ENCODE measurements at places on chromosomes 4 and X.

GRCh38 chrX:67731061-67731460 is 187.2 kb downstream of the AR start:
- no peak for DNase-seq

DNA sequence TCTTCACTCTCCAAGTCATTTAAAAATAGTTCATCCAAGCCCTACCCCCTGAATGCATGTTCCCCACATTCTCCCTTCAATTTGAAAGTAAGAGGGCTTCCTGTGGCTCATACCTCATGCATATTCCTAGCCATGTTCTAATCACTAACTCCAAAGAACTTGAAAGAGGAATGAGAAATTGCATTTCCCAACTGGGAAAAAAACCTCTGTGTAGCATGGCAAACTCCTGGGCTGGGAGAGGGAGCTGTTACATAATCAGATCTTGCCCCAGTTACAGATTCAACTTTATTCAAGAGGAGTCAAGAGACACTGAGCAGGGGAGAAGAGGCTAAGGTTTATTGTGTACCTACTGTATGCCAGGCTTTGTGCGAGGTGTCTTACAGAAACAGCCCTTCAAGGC is 90.2 kb downstream of the SLC2A9 start:
- DNase-seq: no peak

DNA sequence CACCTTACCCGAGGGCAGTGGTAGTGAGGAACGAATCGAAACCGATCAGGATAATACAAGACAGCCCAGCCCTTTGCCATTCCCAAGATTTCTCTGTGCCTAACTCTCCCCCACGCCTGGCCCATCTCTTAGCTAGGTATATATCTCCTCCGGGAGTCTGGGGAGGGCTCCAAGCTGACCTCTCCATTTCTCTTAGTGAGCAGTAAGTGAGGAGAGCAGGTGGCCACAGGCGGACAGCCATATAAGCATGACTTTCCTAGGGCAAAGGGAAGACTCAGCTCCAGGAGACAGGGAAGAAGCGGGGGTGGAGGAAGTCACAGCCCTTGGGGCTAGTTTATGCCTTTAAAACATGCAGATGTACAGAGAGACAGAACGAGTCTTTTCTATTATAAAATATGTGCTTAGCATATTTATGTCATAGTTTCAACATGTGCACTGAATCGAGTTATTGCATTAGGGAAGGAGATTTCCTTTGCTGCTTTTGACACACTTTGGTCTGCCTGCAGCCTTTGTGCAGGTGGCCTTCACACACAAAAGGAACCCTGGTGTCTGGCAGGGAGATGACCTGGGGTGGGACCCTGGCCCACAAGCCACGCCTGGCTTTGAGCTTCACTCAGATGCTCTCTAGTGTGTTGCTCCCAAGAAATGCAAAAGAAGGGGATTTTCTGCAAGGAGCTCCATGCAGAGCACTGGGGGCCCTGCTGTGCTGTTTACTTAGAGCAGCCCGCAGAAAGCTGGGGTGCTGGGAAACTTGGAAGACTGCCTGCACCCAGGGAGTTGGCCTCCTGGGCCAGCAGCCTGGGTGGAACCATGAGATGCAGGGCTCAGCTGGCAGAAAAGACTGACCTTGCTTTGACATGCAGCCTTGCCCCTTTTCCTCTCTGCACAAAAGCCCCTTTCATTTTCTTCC is 613.3 kb downstream of the BCOR start:
- DNase-seq: no peak

DNA sequence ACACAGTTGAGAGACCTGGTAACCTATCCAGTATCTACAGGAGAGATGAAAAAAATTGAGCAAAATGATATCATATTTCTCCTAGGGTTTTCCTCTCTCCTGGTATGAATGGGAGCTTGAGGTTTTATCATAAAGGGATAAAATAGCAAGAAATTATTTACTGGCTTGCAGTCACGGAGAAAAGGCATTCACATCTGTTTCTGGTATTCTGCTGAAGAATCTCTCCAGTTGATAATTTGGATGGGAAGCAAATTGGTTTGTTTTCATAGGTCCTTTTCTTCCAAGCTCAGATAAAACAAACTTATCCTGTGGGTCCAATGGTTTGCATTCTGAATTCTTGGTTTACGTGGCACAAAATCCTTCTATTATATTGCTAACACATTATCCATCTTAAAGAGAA is 83.1 kb upstream of the GYPA start:
- no peak for DNase-seq

DNA sequence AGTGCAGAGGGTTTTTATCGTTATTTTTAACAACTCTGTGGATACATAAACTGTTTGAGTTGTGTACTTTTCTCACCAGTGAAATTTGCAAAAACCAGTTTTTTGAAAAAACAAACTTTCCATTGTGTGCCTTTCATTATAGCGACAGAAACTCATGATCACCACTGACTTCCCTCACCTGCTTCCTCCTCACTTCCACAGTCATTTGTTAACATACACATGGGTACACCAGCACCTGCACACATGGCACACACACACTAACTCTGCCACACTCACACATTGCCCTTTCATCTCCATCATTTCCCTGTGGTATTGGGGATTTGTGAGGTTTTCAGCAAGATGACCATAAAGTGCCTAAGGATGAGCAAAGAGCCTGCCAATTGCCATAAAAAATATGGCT is 20.6 kb downstream of the CLDN22 start:
- DNase-seq: no peak

DNA sequence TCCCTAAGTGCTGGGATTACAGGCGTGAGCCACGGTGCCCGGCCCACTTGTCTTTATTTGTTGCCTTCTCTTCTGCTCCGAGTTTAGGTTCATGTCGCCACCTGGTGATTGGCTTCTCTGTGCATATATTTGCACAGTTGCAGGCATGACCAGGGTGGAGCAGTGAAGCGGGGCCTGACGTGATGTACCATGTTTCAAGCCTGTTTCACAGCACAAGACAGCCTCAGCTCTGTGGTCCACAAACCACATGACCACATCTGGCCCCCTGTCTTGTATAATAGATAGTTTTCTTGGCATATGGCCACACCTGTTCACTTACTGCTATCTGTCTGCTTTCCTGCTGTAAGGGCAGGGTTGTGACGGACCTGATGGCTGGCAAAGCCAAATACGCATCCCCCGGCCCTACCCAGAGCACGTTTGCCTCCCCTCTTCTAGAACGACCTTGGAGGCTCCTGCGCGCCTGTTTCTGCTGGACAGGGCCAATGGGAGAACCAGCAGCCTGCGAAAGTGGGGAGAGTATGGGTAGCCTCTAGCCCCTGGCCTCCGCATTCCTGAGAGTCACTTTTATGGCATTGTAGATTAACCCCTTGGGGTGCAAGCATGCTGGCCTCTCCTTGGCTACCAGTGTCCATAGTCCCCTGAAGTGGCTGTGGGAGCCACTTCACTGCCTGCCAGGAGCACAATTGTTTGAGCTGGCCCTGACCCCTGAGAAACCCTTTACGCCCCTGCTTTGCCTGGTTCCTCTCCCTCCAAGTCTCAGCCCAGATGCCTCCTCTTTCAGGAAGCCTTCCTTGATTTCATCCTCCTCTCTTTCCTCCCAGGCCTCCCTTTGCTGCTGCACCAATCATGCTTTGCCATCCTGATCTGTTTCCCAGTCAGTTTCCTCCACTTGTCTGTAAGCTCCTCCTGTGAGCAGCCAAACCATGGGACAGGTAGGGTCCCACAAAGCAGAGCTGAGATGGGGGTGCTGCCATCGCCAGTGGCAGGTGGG is 6.0 kb upstream of the SH3TC1 start:
- DNase-seq: peak; percentile 30

GRCh38 chr4:84496706-84497503 is 2.2 kb downstream of the NKX6-1 start:
- no peak for DNase-seq

DNA sequence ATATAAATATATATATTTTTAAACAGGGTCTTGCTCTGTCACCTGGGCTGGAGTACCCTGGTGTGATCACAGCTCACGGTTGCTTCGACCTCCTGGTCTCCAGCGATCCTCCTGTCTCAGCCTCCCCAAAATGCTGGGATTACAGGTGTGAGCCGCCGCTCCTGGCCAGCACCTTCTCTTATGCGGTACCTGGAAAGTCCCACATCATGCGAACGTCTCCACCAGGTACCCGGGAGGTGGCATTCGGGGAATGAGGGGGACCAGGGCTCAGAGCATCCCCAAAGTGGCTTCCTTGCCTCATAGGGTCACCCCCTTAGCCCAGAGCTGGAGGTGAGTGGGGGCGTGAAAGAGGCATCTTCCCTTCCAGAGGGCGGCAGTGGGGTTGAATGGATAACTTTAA is 84.0 kb upstream of the PPP2R3B start:
- DNase-seq: no peak
